ENCODE measurements at places on chromosomes 16 and 17. TPM values are rescaled to one million over a fixed set of nuclear protein-coding genes. Genes with fewer than 3 reads are reported as not detected.

SEC14L5 gene
- total RNA-seq = 0.41 TPM

MTHFSD gene
- 17.4 TPM for total RNA-seq

MYO1C gene
- 28.7 TPM for total RNA-seq

- DNase-seq = no peak
Observed at GRCh38 chr17:45276031-45276430, 14.1 kb upstream of the SPATA32 start.

Data from neural progenitor cell (in vitro differentiated cells).